ENCODE measurements at places on chromosomes 13 and 19.

DNA sequence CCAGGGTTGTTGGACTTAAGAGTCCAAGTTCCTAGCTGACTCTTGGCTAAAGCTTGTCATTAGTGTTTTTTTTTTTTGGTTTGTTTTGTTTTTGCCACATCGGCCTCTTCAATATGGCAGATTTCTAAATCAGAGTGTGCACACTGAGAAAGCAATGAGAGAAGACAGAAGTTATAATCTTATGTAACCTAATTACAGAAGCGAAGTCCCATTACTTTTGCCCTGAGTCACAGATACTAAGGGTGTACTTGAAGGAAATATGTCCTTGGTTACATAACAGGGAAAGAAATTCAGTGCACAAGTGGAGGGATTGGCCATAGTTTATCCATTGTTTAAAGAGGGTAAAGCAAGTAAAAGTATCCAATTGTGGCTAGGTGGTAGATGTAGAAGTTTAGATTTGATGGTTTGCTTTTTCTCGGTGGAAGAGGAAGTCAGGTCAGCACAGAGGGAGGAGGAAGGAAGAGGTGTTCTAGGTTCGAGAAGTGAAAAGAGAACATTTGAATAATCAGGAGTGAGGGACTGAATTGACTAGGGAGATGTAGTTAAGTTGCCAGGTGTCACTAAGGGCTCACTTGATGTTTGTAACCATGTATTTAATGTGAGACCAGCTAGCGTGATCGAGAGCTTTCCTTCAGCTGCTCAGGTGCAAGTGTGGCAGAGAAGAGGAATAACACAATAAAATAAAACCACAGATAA, 12.2 kb downstream of the GTF2F2 start:
- no peak for DNase-seq

DNA sequence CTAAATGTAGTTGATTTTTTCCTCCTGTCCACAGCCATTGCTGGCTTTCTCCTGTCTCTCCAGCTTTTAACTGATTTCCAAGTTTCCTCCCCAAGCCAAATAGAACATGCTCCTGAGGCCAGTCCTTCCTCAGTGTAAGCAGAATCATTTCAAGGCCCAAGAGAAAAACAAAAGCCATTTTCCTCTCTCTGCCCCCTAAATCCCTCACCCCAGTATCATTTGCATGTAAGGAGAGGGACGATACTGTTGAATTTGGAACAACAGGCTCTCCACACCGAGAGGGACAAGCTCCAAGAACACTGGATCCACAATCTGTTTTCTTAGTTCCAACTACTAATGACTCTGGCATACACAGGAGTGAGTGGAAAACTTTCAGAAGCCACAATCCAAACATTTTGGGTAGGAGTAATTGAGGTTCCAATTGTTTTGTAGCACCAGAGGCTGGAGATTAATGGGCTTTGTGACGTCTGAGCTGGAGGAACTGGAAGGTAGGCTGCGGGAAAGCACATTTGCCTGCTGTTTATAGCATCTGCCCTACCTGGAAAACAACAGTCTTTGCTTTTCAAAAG, 156.8 kb downstream of the FLT1 start:
- no peak for DNase-seq

DNA sequence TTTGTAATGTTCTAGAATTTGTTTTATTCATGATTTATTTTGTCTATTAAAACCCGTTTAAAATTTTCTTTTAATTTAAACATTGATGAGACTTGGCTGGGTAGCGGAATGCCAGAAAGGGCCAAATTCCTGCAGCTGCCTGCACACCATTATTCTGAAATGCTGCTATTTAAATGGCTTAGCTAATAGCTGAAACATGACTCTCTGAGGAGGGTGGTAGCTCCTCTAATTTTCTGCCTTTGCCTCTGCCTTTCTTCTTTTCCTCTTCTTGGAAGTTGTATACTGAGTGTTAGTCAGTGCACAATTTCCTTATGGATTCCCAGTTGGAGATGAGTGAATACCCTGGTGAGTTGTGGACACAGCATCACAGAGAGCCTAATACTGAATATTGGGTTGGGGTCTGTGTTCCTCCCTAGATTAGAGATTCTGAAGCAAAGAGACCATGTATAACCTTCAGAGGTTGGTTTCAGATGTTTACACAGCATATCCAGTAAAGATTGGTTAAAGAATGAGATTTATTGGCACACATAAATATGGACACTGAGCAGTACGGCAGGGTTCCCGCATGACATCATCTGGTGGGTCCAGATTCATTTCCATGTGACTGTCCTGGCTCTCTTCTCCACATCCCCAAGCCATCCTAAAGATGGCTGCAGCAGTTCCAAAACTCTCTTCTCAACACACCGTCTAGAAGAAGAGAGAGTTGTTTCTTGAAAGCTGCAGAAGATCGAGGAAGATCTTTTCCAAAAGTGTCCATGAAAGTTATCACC, 55.9 kb downstream of the MTUS2 start:
- no peak for DNase-seq

DNA sequence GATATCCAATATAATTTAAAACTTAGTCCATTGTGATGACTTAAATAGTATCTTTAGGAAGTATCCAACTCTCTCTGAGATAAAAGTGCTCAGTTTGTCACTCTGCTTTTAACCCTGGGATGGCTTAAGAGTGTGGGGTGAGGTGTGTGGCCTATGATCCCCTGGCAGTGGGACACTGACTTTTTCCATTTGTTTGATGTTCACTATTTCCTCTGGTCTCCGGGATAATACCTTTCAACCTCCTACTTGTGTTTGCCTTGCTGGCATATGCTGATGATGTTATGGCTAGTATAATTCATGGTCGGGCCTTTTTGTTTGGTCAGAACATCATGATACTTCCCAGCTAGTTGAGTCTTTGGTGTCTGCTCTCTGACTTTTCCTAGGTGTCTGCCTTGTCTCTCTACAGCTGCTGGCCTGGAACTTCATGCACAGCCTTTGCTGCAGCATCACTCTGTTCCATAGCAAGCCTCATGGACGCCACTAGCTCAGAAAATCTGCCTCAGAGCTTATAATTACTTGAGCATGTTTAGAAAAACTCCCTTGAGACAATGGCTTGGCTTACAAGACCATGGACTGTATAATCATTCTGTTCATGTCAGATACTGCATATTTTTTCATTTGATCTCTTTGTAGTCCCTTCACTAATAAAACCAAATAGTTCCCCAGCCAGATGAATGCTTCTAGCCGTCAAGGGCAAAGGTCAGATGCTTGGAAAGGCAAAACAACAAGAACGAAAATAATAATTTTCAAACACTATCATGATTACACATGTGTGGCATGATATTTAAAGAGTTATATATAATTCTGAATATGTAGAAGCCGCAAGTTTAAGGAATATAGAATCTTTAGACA, 75.2 kb downstream of the WDFY2 start:
- no peak for DNase-seq

DNA sequence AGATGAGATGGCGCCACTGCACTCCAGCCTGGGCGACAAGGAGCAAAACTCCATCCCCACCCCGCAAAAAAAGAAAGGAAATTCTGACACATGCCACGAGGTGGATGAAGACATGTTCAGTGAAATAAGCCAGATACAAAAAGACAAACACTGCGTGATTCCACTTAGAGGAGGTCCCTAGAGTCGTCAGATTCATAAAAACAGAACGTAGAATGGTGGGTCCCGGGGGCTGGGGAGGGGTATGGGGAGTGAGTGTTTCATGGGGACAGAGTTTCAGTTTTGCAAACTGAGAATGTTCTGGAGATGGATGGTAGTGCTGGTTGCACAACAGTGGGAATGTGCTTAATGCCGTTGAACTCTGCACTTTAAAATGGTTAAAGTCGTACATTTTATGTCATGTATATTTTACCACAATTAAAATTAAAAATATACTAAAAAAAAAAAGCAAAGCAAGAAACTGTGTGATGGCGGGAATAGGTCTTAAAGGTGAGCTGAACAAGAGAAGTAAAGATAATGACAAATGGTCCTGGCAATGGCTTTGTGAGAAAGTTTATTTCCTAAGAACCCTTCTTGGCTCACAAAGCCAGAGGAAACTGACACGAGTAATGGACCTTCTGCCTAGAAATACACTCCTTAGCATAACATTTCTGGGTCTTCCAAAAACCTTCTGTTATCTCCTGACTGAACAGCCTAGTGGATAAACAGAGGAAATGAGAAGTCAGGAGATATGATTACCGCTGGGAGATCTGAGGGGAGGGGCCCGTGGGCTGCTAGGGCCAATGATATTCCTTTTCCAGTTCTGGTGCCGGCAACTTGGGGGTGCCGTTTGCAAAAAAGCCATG, 4.2 kb upstream of the SPC24 start:
- no peak for DNase-seq

DNA sequence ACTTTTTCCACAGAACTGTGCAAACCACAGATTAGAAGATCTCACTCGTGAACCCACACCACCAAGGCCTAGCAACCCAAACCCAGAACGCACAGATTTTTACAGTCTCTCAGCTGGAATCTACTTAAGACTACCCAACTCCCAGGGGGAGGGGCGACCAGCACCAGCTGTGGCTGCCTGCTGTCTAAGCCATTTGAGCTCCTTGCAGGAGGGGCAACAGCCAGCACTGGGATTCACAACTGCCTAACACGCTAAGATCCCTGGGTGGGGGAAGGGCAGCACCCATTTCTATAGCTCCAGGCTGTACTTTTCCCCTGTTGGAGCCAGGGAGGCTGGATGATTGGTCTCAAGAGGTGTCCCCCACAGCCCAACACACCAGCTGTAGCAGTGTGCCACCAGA, 368.8 kb downstream of the SUCLA2 start:
- no peak for DNase-seq

- no peak for DNase-seq
Observed at GRCh38 chr13:32206097-32206740, 108.9 kb downstream of the ZAR1L start.

DNA sequence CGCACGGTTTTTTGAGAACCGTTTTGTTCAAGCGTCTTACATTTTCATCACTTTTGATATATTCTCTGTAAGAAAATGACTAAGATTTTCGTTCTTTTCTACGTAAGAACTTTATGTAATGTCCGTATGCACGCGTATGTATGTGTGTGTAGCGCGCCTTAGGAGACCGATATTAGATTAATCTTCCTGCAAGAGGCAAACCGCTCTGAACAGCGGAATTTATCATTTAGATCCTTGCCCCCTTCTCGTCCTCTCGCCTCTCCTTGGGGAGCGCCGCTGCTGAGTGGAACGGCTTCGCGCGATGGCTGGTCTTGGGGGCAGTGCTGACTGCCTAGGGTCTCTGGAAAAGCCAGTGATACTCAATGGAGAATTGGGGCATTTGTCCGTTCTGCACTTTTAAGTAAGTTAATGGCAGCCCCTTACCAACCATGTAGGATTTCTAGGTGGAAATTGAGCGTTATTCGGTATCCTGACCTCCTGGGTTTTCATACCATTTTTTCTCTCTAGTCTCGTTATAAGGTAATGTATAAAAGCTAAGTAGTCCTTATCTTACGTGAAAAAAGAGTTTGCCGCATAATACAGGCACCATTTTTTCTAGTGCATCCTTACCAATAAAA, 4.7 kb downstream of the MAB21L1 start:
- peak; percentile 59 for DNase-seq

DNA sequence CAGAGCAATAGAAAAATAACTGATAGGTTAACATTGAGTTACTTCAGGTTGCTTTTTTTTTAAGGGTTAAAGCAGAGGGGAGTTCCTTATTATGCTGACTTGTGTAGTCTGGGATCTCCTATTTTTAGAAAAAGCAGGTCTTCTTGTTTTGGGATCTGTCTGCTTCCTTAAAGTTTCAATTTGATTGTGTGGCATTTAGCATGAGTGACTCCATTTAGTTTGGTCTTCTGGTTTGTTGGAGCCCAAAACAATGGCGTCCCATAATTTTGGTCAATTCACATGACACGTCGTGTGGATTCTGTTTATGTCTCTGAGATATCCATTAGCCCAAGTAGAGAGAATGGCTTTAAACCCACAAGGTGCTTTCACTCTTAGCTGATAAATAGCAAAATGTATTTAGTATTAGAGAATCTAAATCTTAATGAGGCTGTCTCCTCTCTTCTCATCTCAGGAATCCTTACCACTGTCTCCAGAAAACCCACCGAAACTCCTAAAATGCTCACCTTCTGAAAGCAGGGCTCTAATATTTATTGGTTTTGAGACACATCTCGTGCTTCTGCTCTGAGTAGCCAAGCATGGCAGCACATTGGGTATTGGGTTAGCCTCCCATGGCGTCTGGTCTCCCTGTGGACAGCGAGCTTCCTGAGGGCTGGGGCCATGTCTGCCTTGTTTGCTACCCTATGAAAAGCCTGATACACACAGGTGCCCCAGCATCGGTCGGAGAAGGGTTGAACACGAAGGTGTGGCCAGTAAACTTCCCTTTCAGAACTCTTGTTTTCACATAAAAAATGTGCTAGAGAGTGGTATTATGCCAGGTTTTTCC, 67.2 kb upstream of the GPR183 start:
- no peak for DNase-seq

GRCh38 chr13:65594298-65594781, 1635.8 kb downstream of the PCDH9 start:
- no peak for DNase-seq

DNA sequence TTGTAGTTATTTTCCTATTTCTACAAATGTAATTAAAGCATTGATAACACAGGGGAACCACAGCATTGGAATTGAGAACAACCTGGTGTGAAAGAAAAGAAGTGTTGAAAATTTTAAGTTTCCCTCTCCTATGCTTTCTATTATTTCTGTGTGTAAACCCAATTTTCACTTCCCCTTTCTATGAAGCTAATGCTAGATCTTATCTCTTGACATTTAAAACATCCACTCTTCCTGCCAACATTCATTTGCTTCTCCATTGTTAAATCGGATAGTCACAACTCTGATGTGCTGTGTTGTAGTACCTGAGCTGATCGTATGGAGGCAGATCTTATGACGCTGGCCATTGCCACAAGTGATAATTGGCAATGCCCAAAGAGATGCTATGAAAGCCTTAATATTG, 203.0 kb downstream of the ITGBL1 start:
- DNase-seq, result no peak

DNA sequence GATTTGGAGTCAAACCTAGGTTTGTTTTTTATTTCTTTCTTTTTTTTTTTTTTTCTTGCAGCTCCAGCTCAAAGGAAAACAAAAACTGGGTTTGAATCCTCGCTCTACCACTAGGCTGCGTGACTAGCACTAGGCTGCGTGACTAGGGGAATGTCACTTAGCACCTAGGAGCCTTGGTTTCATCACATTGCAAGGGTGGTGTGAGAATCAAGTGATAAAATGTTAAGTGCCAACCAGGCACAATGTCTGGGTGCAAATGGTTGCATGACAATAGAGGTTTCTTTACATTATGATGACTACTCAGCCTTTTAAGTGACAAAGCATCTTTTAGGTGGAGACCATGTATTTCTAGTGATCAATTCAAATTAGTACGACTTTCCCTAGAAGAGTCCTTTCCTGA, 27.9 kb downstream of the RCBTB2 start:
- DNase-seq, result no peak

- no peak for DNase-seq
Observed at GRCh38 chr19:3671680-3672574, 28.3 kb downstream of the PIP5K1C start.

DNA sequence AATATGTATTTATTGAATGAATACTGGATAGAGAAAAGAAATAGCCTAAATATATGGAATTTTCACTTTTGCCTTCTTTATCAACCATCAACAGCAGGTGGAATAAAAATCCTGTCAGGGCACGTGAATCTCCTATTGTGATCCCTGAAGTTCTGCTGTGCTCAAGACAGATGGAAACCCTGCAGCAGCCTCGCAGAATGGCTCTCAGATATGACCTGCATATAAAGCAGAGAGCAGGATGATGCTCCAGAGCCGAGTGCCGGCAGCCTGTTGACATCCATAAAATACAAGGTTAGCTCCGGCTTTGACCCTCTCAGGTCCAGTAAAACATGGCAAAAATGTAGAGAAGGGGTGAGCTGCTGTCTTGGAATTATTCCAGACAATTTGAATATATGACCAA, 659.3 kb downstream of the DIAPH3 start:
- no peak for DNase-seq

Measured in ecto neural progenitor cell (in vitro differentiated cells).